ENCODE measurements at places on chromosomes 11 and 22.

- no peak for DNase-seq
Measured at GRCh38 chr11:103964390-103964789, 72.0 kb upstream of the DDI1 start.

- DNase-seq, result no peak
Measured at GRCh38 chr11:13644997-13645687, 23.3 kb upstream of the FAR1 start.

DNA sequence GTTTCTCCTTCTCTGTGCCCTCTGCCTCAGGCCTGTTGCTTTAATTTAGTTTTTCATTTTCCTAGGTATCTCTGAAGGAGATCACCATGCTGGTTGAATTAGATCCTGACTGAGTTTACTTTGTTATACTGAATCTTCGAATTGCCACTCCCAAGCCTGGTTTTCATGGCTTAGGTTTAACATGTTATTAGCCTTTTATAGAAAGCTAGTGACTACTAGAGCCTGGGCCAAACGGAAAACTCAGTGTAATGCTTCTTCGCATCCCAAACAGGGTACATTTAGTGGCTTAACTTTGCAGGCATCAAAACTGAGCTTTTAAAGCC, 3.6 kb downstream of the CRKL start:
- no peak for DNase-seq

DNA sequence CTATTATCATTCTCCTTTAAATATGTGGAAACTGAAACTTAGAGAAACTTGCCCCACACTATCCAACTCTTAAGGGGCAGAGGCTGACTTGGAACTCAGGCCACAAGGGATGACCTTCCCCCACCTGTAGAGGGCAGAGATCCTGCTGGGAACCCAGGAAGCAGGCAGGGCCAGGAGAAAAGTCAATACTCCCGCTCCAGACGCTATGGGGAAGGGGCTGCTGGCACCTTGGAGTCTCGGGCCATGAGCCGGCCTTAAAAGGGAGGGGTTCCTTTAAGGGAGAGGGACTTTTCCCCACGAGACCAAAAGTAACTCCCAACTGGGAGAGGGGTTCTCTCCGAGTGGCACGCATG, 620 bp upstream of the ANO5 start:
- no peak for DNase-seq

DNA sequence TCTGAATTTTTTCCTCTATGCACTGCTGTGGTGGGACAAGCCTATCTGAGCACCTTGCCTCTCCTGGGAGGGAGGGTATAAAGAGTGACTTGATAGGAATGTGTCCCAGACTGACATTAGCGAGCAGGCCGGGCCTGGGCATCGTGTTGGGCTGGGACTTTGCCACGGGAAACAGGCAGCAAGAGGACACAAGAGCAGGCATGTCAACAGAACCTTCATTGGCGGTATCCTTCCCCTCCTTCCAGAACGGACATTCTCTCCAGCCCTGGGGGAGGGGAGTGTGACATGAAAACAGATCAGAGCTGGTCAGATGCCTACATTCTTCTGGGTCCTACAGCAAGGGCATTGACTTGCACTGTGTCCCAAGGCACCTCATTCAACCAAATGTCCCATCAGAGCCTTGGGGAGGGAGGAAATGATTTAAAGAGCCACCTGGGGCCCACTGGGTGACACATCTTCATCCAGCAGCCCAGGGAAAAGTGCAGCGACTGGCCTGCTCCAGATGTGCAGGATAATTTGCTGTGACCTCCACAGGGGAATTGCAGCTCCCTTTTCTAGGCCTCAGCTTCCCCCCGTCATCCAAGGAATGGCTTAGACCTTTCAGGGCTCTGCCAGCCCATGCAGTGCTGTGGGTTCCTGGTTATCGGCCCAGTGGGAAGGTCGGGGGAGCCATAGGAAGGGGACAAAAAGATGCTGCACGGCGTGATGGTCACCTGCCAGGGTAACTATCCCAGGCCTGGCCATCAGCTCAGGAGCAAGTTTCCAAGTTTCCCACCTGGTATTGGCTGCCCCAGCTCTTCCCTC, 21.8 kb upstream of the UVRAG start:
- DNase-seq, result no peak

- DNase-seq, result no peak
Measured at GRCh38 chr11:107549954-107550285, 15.6 kb downstream of the ALKBH8 start.

- no peak for DNase-seq
Measured at GRCh38 chr11:2272946-2273280, 2.5 kb upstream of the ASCL2 start.

DNA sequence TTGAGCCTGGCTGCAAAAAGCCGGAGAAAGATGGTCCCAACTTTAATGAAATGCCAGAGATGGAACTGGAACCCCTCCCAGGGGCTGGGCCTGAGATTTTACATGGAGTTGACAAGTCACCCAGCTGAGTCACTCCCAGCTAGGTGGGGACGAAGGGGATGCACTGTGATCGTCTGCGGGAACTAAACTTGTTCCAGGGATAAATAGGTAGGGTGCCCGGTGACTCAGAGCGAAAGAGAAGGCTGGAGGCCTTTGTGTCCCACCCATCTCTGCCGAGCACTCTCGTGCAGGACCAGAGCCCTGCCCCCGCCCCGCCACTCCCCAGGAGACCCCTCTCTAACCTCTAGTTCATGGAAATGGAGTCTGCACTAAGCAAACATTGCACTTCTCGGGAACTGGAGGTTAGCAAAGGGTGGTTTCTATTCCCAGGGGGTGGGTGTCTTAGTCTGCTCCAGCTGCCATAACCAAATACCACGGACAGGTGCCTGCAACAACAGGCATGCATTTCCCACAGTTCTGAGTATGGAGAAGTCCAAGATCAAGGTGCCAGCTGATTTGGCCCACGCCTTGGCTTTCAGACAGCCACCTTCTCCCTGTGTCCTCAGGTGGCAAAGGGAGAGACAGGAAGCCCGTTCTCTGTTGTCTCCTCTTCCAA, 60.7 kb upstream of the FADD start:
- DNase-seq, result no peak

- no peak for DNase-seq
Measured at GRCh38 chr11:121039971-121040613, 16.2 kb downstream of the TBCEL start.

DNA sequence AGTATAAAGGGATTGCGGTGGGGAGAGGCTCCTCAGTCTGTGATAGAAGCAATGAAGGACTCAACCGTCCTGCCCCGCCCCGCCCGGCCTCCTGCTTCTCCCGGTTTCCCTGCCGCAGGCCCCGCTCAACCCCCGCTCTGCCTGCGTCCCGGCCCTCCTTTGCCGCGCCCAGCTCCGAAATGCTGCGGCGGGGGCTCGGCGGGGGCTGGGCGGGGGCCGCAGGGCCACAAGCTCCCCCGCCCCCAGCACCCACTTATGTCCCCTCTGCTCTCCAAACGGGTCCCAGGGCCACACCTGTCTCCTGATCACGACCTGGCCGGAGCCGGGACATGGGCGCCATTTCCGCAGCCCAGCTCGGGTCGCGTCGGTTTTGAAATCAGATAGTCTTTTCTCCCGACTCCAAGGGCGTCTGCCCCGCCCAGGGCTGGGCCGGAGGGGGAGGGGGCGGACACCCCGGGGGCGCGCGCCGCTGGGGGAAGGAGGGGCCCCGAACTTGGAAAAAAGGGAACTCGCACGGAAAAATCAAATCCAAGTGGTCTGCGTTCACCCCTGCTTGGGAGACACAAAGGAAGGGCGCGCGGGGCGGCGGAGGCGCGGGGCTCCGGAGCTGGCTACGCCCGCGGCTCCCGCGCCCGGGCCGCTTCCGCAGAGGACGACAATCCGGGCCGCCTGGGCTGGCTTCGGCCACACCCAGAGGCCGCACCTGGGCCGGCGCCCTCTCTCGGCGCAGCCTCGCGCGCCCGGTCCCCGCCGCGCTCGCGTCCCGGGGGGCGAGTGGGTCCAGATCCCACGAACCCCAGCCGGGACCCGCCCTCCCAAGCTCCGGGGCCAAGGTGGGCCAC, 70.6 kb upstream of the EP300 start:
- DNase-seq, result peak; percentile 0

- DNase-seq, result no peak
Measured at GRCh38 chr22:23094695-23095681, 24.7 kb downstream of the GNAZ start.

- DNase-seq, result no peak
Measured at GRCh38 chr11:78363024-78363619, 54.5 kb downstream of the GAB2 start.

GRCh38 chr22:27088026-27088425, 430.6 kb downstream of the MIAT start:
- no peak for DNase-seq

DNA sequence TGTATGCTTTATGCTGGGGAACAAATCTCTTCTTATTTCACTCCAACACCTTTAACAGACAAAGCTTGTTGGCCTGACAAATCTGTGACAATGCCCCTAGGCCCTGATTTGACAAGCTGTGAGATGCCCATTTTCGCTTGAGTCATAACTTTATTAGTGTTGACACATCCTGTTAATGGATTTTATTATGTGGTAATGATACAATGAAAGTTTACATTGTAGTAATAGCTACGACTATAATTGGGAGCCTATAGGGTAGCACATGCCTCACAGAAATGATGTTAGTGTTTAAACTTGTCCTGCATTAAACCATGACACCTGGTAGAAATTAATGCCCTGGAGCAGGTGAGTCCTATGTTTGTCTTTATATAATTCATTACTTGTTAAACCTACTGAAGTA, 3.3 kb upstream of the MMP10 start:
- no peak for DNase-seq

- DNase-seq, result no peak
Measured at GRCh38 chr11:3220521-3221407, 2.2 kb upstream of the MRGPRG start.

DNA sequence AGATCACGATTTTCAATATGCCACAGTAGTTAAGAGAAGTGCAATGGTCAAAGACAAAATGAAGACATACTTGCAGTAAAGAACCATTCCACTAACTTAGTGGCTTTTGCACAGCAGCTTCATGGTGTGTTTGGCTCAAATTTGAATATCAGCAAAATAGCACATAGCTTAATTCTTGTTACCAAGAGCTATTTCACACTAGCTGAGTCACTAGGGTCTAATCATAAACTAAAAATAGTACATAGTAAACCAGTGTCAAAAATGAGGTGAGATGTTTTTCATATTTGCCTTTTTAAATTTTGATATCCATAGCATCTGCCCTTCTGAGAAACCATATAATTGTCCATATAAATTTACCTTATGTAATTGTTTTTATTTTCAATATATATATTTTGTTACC, 325.0 kb upstream of the LUZP2 start:
- no peak for DNase-seq

DNA sequence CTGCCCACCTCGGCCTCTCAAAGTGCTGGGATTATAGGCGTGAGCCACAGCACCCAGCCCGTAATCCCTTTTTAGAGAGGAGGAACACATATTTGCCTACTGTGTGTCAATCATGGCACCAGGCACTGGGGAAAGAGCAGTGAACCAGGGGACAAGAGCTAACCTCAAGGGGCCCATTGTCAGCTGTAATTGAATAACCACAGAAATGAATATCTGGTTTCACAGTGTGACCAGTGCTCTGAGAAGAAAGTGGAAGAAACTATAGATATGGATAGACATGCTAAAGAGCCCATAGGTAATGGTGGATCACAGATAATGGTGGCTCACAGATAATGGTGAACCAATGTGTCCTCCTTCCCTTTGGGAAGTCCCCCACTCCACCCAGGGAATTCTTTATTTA, 8.6 kb upstream of the KCTD14 start:
- DNase-seq, result no peak

GRCh38 chr11:118841469-118842242, 42.0 kb upstream of the CXCR5 start:
- no peak for DNase-seq

DNA sequence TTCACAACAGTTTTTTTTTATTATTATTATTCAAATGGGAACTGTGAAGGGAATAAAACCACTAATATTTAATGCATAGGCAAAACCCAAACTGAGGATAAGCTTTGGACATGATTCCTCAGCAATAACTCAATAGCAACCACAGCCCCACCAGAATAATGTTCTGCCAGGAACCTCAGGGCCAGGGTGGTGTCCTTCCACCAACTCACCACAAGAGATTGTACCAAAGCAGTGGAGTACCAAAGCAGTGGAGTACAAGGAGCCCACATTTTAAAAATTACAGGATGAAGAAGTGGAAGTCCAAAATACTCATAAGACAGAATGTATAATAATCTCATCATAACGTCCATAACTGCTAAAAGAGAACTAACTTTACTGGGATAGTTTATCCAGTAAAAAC, 32.5 kb upstream of the FZD4 start:
- DNase-seq, result no peak

GRCh38 chr11:46238078-46238966, 39.1 kb upstream of the CREB3L1 start:
- no peak for DNase-seq

- DNase-seq, result no peak
Measured at GRCh38 chr22:29083933-29084591, 11.2 kb downstream of the KREMEN1 start.

GRCh38 chr11:3738723-3739122, 58.6 kb downstream of the NUP98 start:
- no peak for DNase-seq

- no peak for DNase-seq
Measured at GRCh38 chr11:76067099-76067498, 139.2 kb downstream of the WNT11 start.

- DNase-seq, result no peak
Measured at GRCh38 chr22:49092716-49093115, 735.0 kb downstream of the BRD1 start.

DNA sequence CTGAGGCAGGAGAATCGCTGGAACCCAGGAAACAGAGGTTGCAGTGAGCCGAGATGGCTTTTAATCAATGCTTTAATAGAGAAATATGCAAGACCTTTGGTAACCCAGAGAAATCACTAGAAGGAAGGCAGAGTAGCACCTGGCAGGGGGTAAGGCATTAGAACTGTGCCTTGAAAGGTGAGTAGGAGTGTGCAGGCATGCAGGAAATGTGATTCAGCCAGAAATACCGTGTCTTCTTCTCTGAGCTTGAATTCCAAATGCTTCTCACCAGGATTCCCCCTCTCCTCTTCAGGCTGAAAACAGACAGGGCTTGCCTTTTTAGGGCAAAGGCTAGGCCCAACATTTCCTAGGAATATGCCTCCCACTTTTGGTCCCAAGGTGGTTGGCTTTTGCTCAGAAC, 51.0 kb downstream of the OR4D9 start:
- DNase-seq, result no peak

Measured in activated naive CD8-positive, alpha-beta T cell treated with anti-CD3 and anti-CD28 coated beads, Interleukin-2, amount 50 U/mL, for 16 hours (primary cell).